ENCODE measurements at places on chromosomes 1 and 21.

- peak; percentile 24 for DNase-seq
Measured at GRCh38 chr1:154962156-154962749, 671 bp upstream of the PYGO2 start.

DNA sequence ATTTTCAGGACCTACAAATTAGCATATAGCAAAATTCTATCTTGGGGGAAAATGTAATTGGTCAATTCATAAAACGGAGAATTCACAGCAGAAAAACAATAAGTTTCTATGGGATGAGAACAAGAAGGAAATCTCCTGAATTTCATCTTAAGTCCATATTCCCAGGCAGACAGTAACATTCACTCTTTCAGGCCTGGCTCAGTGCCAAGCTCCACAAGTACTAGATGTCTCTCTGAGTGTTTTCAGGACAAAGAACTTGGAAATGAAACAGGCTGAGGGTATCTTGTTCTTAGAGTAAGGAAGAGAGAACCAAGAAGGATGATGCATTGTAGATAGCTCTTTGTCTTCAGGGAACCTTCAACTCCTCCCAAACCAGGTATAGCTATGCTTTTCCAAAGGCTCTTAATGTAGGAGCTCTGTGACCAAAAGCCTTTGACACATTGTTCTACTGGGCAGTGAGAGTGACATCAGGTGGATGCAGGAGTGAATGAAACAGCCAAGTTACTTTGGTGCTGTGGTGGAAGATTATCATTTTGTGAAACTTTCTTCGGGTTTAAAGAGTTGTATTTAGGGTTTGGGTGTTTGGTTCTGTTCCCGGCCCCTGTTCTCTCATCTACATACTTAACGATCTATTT is 298.3 kb downstream of the GPATCH2 start:
- DNase-seq = peak; percentile 17

DNA sequence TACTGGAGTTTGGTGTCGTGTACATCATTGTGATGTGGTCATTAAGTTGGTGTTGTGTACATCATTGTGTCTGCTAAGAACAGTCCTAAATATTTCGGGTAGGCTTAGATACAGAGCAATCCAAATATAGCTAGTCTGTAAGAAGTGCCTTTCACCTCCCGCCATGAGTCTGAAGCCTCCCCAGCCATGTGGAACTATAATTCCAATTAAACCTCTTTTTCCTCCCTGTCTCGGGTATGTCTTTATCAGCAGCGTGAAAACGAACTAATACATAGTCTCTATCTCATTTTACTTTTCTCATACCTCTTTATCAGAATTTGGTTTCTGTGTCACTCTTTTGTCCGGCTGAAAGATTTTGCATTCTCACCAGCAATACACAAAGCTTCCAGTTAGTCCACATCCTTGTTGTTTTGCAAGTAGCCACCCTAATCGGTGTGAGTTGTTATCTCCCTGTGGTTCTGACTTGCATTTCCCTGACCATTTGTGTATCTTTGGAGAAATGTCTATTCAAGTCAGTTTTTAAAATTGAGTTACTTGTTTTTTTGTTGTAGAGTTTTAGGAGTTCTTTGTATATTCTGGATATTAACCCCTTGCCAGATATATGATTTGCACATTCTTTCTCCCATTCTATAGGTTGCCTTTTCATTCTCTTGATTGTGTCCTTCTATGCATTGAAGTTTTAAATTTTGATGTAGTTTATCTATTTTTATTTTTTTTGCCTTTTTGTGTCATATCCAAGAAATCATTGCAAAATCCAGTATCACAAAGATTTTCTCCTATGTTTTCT is 56.5 kb downstream of the FNBP1L start:
- DNase-seq = no peak

DNA sequence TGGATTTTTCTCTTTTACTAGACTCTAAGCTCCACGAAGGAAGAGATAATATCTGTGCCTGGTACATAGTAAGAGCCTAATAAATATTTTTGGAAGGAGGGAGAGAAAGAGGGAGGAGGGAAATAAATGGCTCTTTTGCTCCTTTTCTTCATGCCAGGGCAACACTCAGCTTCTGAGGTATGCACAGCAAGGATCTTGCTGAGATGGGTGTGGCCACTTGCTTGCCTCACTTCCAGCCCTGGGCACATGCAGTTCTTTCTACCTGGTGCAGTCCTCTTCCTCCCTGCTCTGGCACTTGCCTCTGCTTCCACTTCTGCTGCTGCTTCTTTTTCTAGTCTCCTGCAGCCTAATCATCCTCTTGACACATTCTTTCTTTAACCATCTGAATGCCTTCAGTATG is 148.1 kb downstream of the FGGY start:
- DNase-seq = peak; percentile 59
